ENCODE measurements at places on chromosomes 11 and 22.

DNA sequence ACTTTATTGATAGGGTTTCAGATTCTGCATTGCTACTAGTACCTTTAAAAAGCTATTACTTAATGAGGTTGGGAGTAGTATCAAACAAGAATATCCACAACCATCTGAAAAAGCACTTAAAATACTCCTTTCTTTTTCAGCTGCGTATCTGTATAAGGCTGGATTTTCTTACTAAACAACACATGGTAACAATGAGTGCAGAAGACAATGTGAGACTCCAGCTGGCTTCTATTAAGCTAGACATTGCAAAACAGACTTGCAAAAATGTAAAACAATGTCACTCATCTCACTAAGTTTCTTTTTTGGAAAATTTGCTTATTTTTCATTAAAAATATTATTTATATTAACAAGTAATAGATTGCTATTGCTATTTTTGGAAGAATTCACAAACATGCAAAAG, 132.6 kb downstream of the WNT11 start:
- no peak for DNase-seq

DNA sequence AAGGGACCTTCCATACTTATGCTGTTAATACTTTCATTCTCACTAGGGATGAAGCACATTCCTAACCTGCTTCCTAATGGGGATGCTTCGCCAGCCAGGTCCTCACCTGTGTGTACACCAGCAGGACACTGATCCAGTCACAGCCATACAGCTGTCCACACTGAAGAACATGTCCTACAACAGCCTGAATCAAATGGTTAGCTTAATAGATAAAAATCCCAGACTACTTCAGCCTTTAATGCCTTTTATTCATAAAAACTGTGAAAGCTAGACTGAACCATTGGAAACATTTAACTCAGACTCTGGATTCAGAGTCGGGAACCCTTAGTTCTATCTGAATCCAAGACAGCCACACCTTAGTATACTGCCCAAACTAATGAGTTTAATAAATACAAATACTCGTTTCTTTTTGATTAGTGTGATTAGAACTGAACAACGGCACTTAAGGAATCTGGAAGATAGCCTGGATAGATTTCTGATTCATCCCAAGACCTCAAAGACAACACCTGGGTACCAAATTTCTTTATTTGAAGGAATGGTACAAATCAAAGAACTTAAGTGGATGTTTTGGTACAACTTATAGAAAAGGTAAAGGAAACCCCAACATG, 3.3 kb downstream of the FTH1 start:
- no peak for DNase-seq

DNA sequence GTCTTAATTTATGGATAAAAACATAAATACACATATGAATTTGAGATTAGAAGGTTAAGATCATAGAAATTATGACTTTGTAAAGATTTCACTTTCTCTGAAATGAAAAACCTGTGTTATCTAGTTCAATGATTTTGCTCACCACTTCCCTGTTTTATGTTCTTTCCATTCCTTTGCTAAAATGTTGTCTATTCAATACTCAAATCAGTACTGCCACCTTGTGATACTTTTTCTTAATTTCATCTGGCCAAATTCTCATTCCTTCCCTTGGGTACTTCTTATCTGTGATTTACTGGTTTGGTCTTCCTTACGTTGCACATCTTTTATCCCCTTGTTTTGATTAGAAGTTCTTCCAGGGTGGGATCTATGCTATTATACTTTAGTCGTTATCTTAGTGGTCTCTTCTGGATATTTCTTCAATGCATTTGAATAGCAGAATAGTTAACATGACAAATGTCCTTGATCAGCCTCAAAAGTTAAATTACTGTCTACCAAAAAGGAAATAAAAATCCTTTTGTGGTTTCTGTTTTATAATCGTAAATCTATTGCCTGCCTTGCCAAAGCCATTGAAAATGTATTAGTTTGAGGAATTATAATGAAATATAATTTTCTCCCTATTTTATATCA, 197.0 kb downstream of the PGR start:
- DNase-seq: peak; percentile 67

DNA sequence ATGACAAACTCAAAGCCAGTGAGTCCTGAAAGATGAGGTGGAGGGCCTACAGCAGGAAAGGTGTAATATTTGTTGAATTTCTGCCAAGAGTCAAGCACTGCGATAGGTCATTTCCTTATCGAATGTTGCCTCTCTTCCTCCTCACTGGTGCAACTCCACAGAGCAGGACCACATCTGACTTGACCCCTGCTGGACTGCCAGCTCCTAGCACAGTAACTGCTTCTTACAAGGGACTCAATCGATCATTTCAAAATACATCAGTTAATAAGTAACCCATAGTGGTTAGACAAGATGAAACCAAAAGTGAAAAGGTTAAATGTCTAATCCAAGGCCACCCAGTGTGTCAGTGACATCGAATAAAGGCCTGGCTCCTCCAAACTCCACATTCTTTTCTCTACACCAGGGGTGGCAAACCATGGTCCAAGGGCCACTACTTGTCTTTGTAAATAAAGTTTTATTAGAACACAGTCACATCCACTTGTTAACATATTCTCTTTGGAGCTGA, 98.5 kb upstream of the CSNK2A3 start:
- DNase-seq: no peak

DNA sequence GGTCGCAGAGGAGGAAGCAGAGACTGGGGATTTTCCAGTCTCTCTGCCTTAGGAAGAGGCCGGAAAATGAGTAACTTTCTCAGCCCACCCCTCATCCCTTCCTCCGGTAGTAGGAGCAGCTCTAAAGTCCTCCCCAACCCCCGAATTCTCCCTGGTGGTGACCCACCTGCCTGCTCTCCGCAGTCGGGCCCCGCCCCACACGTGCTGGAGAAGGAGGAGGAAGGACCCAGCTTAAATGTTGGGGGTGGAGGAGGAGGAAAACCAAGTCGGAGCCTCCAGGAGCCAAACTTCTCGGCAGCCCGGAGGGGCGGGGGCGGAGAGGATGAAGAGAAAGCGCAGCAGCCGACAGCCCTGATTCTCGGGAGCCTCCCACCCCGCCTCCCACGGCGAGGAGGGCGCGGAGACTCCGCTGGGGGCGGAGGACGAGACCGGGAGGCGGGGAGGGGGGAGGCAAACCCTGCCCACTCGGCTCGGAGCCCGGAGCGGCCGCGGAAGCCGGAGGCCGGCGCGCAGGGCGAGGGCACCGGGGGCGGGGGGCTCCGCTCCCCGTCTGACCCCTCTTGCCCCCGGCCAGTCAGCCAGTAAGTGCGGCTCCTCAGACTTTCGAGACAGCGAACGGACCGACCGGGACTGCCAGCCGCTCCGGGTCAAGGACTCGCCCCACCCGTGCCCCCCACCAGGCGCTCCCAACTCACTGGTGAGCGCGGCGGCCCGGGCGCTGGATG, at the start of gene TPBGL:
Gene TPBGL (plus strand): TSS at position 464 of the 725 bp plus-strand sequence. CDS start 276 bp downstream, outside the sequence.
- DNase-seq: no peak

DNA sequence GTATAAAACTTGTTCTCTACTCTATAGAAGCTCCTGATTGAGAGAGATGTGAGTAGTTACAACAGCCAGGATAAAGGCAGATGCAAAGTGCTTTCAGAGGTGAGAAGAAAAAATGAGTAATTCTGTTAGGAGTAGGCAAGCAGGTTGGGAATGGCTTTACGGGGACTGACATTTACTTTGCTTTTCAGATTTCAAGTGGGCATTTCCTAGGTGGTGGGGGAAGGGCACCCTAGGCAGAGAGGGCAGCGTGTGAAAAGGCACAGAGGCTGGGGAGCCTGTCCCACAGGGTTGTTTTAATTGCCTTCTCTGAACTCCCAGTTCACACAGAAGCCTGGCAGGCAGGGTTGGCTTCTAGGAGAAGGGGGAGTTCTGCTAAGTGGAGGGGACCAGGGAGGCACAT, 106.5 kb downstream of the NAV2 start:
- no peak for DNase-seq

DNA sequence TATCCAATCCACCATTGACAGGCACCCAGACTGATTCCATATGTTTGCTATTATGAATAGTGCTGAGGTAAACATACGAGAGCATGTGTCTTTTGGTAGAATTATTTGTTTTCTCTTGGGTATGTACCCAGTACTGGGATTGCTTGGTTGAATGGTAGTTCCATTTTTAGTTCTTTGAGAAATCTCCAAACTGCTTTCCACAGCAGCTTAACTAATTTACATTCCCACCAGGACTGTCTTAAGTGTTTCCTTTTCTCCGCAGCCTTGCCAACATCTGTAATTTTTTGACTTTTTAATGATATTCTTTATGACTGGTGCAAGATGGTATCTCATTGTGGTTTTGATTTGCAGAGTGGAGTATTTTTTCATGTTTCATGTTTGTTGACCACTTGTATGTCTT, 8.3 kb downstream of the FDX1 start:
- DNase-seq: no peak

DNA sequence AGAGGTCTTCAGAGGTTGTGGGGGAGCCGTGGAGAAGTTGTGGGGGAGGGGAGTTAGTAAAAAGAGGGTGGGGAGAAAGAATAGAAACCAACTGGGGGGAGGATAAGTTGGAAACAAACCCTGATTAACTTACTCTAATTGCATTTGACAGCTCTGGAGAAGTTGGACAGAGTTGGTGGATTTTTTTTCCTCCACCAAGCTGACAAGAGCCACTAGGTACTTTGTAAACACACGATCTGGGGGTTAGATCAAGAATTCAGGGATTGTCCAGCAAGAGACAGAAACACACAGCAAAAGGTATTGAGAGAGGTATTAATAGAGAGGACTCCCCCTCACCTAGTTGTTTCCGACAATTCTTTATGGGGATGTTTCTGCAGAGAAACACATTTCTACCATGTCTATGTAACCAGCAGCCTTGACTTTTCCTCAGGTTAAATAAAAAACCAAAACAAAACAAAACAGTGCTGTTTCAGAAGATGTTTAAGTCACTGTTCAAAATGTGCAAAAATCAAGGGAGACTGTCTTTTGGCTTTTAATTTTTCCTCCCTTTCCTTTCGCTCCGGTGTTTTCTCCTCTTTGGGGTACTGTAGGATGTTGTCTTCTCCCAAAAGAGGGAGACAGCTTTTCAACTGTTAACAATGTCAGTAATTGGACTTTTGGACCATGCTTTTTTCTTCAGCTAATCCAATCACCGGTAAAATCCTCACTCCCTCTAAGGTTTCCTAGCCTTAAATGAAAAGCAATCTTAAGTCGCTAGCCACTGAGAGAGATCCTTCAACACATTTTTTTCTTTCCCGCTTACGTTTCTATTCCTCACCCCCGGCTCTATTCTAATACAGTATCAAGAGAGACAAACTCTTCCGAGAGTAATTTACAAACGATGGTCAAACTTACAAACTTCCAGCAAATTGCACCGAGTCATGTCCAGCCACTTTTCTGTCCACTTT, 708 bp downstream of the MAML2 start:
- peak; percentile 79 for DNase-seq

GRCh38 chr22:21796863-21797262, 61.3 kb upstream of the YPEL1 start:
- DNase-seq: no peak

- no peak for DNase-seq
Measured at GRCh38 chr11:17547051-17547577, at the start of gene OTOG. Gene OTOG, plus strand, starts transcription at chr11:17547259. Its CDS starts 114 bp downstream, at chr11:17547373.

DNA sequence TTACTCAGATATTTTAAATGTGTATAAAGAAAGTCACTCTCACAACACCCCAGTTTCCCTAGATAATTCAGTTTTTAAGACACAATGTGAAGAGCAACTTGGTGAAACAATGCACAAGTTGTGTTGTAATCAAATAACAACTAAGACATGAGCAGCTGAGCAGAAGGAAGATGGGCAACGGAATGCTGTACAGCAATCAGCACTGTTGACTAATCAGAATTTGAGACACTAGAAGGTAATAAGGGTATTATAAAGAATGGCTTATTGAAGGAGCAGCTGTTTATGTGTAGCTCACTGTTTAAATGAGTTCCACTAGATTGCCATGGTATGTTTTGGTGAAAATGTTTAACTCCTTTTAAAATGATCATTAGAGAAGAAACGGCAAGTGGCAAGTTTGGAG, 60.1 kb downstream of the SOX6 start:
- DNase-seq: no peak

GRCh38 chr11:2590131-2590964, 109.4 kb downstream of the KCNQ1OT1 start:
- no peak for DNase-seq
